Fibroblast of gingiva (primary cell): ENCODE measurements at places on chromosomes 2 and 18.

DNA sequence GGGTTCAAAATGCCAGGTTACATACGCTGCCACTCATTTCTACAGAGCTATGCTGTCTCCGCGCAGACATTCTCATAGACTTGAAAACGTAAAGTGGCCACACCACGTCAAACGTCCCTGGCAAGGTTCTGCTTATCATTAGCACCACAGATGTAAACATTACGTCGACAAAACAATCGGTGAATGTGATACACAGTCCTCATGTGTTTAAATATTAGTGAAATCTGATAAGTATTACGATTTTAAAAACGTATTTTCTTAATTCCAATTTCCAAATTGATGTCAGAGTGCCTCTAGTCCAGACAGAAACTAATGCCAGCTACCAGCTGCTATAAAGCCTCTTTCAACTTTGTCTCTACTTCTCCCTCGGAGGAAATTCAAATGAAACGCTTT, 1.2 kb downstream of the STK17B start:
- DNase-seq, result peak; percentile 67

DNA sequence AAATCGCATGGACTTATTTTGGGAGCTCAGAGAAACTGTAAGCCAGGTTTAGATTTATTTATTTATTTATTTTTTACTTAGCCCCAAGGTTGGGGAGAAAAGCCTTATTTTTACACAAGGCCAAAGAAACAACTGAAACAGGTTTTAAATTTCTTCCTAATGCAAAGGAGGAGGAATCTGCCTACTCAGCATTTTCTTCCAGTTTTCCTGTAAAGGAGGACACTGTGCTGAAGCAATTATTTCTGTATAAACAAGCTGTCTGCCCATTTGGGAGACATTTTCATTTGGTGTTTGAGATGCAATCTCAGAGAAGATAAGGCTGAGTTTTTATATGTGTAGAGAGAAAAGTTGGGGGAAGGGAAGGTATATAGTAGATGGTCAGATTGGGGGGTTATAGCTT, 125.0 kb downstream of the ETAA1 start:
- DNase-seq, result no peak

DNA sequence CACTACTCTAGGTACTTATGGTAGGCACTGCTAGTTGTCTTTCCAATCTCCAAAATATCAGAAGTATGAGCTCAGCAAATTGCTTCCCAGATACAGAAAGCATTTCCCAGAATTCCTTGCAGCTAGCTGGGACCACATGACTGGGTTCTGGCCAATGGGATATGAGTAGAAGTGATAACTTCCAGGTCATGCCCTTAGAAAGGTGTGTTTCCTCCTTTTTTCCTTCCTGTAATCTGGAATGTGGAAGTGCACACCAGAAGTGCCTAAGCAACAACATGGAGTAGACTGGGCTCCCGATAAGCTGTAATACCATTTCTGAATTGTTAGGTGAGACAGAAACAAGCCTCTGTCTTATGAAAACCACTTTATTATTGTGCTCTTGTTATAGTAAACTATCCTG, 279.8 kb downstream of the ZNF385B start:
- DNase-seq, result no peak

- DNase-seq, result no peak
Observed at GRCh38 chr2:195642679-195643068, 14.4 kb upstream of the SLC39A10 start.

- no peak for DNase-seq
Observed at GRCh38 chr18:35999925-36000324, 27.4 kb downstream of the RMP24 start.

- DNase-seq, result no peak
Observed at GRCh38 chr2:2272841-2273240, 58.2 kb downstream of the MYT1L start.

DNA sequence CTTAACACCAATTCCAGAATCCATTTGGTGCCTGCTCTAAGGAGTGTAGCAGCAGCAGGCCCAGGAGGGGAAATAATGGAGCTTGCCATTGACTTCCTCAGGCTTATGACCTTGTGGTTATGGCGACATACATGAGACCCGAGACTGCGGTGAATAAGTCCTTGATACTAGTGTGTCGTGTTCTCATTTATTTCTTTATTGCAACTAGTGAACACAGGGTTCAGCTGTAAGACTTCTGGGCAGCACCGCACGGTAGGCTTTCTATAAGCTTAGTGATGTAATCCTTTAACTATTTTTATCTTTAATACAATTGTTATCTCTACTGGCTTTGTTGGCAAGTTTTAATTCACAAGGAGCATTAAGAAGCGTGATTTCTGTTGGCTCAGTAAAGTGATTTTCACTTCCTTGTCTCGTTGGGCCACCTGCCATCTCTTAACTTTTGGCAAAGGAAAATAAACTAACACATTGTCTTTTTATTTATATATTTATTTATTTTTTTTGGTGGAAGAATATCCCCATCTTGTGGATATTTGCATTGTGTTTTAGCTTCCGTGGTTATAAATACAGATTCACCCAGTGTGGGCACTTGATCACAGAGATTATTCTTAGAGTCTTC, 139.8 kb downstream of the LTBP1 start:
- DNase-seq, result no peak

GRCh38 chr2:218465987-218466633, 47.2 kb downstream of the VIL1 start:
- DNase-seq, result peak; percentile 10

DNA sequence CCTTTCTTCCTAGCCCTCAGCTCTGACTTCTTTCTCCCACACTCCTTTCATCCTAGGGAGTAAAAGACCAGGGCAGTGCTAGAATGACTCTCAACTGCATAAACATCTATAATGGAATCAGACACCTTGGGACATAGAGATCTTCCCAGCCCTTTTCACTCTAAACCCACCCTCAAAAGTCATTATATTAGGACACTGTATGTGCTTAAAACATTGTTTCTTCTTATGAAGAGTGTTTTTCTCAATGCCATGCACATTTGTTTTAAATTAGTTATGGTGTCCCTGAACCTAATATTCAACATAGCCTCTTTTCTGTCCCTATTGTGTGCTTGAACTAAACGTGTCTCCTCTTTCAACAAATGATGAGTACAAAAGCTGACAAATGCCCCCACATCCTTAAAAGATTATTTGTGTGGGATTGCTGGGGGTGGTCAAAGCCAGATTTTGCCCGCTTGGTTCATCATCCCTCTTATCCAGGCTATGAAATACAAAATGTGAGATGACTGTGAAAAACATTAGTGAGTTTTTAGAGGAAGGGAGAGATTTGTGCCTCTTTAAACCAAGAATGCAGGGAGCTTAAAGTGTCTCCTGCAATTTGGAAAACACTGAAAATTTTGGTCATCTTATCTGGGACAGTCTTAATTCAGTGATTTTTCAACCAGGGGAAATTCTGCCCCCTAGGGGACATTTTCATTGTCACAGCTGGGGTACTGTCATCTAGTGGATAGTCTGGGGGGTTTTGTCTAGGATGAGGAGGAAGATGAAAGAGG, 29.0 kb downstream of the SERPINB5 start:
- no peak for DNase-seq

DNA sequence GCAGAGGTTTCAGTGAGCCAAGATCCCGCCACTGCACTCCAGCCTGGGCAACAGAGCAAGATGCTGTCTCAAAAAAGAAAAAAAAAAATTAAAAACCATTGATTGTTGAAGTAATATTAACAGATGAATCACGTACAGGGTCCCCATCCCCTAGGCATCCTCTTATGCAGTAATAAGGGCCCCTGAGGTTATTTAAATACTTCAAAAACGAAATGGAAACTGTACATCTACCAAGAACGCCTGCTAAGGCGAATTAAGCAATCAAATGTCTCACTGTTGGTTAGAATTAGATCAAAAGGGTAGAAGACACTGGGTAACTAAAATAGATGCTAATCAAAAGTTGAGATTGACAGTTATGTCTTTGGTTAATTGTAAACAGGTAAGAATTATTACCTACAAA, 7.5 kb downstream of the TRABD2A start:
- no peak for DNase-seq

DNA sequence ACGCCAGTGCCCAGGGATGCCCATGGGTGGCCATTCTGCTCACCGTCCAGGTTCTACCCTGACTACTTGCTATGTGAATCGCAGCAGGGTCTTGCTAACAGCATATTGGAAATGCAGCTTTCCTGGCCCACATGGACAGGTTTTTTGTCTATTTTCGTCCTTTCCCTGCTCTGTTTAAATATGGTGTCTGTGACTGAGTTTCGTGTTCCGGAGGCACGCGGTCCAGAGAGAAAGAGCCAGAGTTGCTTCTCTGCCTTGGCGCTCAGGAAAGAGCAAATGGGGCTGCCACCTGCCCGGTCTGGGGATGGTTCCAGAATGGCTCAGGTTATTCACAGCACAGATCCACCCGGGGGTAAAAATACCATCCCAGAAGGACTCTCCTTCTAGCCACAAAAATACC, 456.2 kb downstream of the BCL11A start:
- no peak for DNase-seq

GRCh38 chr2:210524533-210524932, 31.9 kb upstream of the CPS1 start:
- DNase-seq, result no peak

DNA sequence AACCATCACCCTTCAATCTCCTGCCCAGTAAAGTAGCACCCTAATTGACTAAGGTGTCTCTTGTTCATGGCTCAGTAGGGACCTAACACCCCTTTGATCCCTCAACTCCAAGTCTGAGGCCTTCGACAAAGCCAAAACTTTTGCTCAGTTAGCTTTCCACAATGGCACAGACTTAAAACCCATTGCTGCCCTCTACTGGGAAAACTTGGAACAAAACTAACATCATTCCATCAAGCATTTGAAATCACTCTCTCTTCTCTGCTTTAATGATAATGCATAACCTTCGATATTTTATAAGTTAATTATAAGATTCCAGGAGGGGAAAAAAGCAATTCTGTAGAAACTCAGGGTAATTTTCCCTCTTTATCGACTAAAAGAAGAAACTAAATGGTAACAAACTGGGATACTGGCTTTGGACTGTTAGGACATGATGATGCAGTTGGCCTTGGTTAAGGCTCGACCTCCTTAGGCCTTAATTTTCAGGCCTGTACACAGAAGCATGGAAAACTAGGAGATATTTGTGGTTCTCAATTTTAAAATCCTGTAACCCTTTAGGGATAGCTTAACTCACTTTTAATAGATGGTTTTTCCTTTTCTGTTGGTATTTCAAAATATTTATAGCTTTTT, 127.8 kb downstream of the STK39 start:
- peak; percentile 63 for DNase-seq

DNA sequence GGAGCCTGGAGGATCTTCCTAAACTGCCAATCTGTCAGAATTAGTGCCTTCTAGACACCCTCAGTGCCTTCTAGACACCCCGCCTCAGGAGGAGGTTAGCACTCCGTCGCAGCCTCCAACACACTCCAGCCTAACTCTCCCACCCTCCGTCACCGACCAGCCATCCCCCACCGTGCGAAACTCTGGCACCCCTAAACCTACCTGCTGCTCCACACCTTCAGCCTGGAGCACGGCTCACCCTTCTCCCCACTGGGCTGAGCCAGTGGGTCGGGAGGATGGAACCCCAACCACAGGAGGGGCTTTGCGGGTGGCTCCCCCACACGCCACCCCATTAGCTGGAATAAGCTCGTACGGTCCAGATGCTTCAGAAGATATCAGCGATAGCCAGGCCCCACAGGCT, 468.9 kb upstream of the HS6ST1 start:
- DNase-seq, result no peak
